ENCODE measurements at places on chromosomes 3 and 15.

- no peaks in the 10 kb centered on the region for H3K4me1 ChIP-seq
- DNase-seq = no peak
- H3K36me3 ChIP-seq = no peaks in the 10 kb centered on the region
- H3K27ac ChIP-seq = no peak overlapping the region
- H3K4me3 ChIP-seq = no peak overlapping the region
- no peaks in the 10 kb centered on the region for H3K27me3 ChIP-seq
Measured at GRCh38 chr3:109819734-109820133, 482.4 kb upstream of the DPPA4 start.

- DNase-seq = no peak
- no peak overlapping the region for H3K27ac ChIP-seq
- H3K36me3 ChIP-seq = no peaks in the 10 kb centered on the region
- no peak overlapping the region for H3K4me3 ChIP-seq
- H3K27me3 ChIP-seq = no peaks in the 10 kb centered on the region
- no peaks in the 10 kb centered on the region for H3K4me1 ChIP-seq
Measured at GRCh38 chr3:40841570-40842109, 316.9 kb downstream of the ZNF621 start.

GRCh38 chr15:48355377-48355776 is 24.1 kb downstream of the DUT start:
- no peak overlapping the region for H3K4me3 ChIP-seq
- no peak overlapping the region for H3K27ac ChIP-seq
- H3K36me3 ChIP-seq = no peaks in the 10 kb centered on the region
- H3K27me3 ChIP-seq = no peaks in the 10 kb centered on the region
- no peak for DNase-seq

GRCh38 chr15:95170561-95171380 is 939.4 kb downstream of the MCTP2 start:
- H3K4me3 ChIP-seq = no peak overlapping the region
- DNase-seq = no peak
- no peak overlapping the region for H3K27ac ChIP-seq
- no peaks in the 10 kb centered on the region for H3K36me3 ChIP-seq

GRCh38 chr15:28932361-28932760 is 46.6 kb downstream of the APBA2 start:
- peaks cover 8% of the 10 kb centered on the region for H3K4me1 ChIP-seq
- H3K27ac ChIP-seq = no peak overlapping the region
- H3K36me3 ChIP-seq = no peaks in the 10 kb centered on the region
- H3K4me3 ChIP-seq = no peak overlapping the region
- H3K27me3 ChIP-seq = peaks cover 4% of the 10 kb centered on the region
- no peak for DNase-seq

DNA sequence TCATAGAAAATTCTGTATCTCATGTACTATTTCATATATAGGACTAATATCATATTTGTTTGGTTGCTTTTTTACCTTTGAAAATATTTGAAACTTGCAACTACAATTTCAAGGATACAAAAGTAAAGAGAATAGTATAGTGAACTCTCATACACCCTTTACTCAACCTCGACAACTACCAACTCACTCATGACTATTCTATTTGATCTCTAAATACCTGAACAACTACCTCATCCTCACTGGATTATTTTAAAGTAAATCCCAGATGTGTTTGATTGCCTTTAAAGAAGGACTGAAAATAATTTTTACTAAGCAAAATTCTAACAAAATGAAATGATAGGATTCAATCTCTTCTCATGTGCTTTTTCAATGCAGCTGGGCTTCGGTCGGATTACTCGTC is 12.1 kb downstream of the TMPRSS7 start:
- no peaks in the 10 kb centered on the region for H3K36me3 ChIP-seq
- DNase-seq = no peak
- no peak overlapping the region for H3K27ac ChIP-seq
- no peaks in the 10 kb centered on the region for H3K27me3 ChIP-seq

GRCh38 chr3:49781415-49782199 is 4.7 kb downstream of the IP6K1 start:
- no peak overlapping the region for H3K4me3 ChIP-seq
- H3K27ac ChIP-seq = no peak overlapping the region
- H3K4me1 ChIP-seq = peaks cover 9% of the 10 kb centered on the region
- no peak for DNase-seq
- H3K36me3 ChIP-seq = peaks cover 25% of the 10 kb centered on the region

DNA sequence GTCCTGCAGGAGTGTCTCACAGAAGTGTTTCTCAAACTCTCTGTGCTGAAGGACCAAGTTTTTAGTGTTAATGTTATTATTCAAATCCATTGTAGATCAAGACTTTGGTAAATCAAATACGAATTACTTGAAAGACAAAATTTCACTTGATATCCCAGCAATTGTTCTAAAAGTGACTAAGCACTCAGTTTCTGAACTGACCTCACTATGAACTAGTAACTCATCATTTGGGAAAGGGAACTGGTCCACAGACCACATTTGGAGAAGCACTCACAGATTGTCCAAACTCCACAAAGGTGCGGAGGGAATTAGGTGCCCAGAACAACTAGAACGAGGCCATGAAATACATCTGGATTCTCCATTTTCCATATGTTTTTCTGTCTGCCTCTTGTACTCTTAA is 25.6 kb downstream of the FAM43A start:
- no peaks in the 10 kb centered on the region for H3K36me3 ChIP-seq
- no peak overlapping the region for H3K27ac ChIP-seq
- H3K27me3 ChIP-seq = no peaks in the 10 kb centered on the region

- no peak overlapping the region for H3K27ac ChIP-seq
- H3K4me3 ChIP-seq = no peak overlapping the region
- no peaks in the 10 kb centered on the region for H3K36me3 ChIP-seq
- H3K4me1 ChIP-seq = no peaks in the 10 kb centered on the region
- H3K27me3 ChIP-seq = no peaks in the 10 kb centered on the region
Measured at GRCh38 chr15:78225783-78226541, 8.4 kb downstream of the ACSBG1 start.

GRCh38 chr3:50296721-50297383 is 2.4 kb downstream of the HYAL3 start:
- H3K4me1 ChIP-seq = peaks cover 39% of the 10 kb centered on the region
- H3K27ac ChIP-seq = no peak overlapping the region
- no peak overlapping the region for H3K4me3 ChIP-seq
- H3K36me3 ChIP-seq = peaks cover 22% of the 10 kb centered on the region

GRCh38 chr3:126464997-126465396 is 10.7 kb downstream of the ZXDC start:
- no peak overlapping the region for H3K4me3 ChIP-seq
- no peaks in the 10 kb centered on the region for H3K4me1 ChIP-seq
- no peak for DNase-seq

DNA sequence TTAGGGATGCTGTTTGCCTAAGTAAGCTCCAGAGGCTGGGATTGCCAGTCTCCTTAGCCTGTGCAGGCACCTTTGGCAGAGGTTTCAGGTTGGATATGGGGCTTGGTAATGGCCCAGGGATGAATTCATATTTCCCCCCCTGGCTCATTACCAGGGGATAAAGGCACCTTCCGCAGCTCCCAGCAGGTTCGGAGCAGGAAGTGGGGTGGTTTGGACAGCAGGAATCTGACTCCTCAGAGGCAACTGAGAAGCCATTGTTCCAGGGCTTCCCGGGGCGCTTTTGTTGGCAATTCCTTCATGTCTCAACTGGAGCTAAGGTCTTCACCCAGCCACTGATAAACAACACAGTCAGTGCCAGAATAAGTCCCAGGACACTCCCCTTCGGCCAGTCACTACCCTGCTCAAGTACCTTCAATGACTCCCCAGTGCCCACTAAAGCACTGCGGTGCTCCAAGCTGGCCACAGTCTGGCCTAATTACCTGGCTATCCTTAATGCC is 85.3 kb upstream of the SLC6A6 start:
- DNase-seq = no peak
- H3K27ac ChIP-seq = no peak overlapping the region
- H3K27me3 ChIP-seq = no peaks in the 10 kb centered on the region

- H3K4me1 ChIP-seq = peaks cover 4% of the 10 kb centered on the region
- no peak for DNase-seq
- no peak overlapping the region for H3K4me3 ChIP-seq
- no peaks in the 10 kb centered on the region for H3K36me3 ChIP-seq
- peaks cover 25% of the 10 kb centered on the region for H3K27me3 ChIP-seq
Measured at GRCh38 chr15:65369651-65370050, 8.2 kb downstream of the IGDCC3 start.

- no peaks in the 10 kb centered on the region for H3K36me3 ChIP-seq
- H3K4me1 ChIP-seq = no peaks in the 10 kb centered on the region
- no peak for DNase-seq
- H3K27ac ChIP-seq = no peak overlapping the region
- no peak overlapping the region for H3K4me3 ChIP-seq
- H3K27me3 ChIP-seq = no peaks in the 10 kb centered on the region
Measured at GRCh38 chr15:40266828-40267304, 16.0 kb downstream of the ANKRD63 start.

DNA sequence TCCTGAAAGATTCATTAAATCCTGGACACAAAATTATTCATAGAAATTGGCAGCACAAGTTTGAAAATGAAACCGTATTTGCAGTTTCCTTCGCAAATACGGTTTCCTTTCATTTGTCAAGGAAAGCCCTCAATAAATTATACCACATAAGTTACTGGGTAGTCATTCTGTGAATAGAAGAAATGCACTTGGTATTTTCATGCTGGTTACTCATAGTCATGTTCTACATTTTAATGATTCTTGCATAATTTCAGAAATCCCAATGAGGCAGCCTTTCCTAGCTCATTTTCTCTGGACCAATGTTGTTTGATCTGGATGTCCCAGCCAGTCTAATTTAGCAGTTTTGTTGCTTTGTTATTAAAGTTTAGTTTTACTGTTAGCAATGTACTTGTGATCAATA is 43.2 kb downstream of the MINAR1 start:
- no peaks in the 10 kb centered on the region for H3K27me3 ChIP-seq
- DNase-seq = no peak
- H3K4me1 ChIP-seq = no peaks in the 10 kb centered on the region
- no peak overlapping the region for H3K27ac ChIP-seq
- H3K4me3 ChIP-seq = peak overlapping the region; percentile 25

- no peak overlapping the region for H3K4me3 ChIP-seq
- no peaks in the 10 kb centered on the region for H3K27me3 ChIP-seq
Measured at GRCh38 chr3:112829046-112829445, 17.6 kb downstream of the CD200R1L start.

GRCh38 chr3:148741219-148741618 is 43.5 kb downstream of the AGTR1 start:
- H3K27ac ChIP-seq = no peak overlapping the region
- H3K4me1 ChIP-seq = no peaks in the 10 kb centered on the region
- no peak overlapping the region for H3K4me3 ChIP-seq
- no peak for DNase-seq

GRCh38 chr3:129218742-129219141 is 30.7 kb upstream of the COPG1 start:
- H3K27ac ChIP-seq = no peak overlapping the region
- H3K4me3 ChIP-seq = no peak overlapping the region
- no peaks in the 10 kb centered on the region for H3K36me3 ChIP-seq
- H3K27me3 ChIP-seq = no peaks in the 10 kb centered on the region
- no peaks in the 10 kb centered on the region for H3K4me1 ChIP-seq
- DNase-seq = no peak

DNA sequence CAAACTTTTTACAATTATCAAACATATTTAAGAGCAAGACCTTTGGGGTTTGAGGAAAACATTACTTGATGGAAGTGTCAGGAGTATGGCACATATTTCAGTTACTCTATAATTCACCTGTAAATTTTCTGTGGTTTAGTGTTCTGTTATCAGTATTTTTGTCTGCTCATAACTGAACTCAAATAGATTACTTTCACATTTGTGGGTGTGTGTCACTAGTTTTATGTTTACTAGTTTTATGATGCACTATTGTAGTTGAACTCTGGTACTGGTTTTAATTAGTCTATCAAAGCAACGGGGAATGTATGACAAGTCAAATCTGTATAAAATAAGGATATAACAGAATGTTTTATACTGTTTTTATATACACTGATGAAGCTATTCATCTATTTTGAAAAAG is 27.2 kb downstream of the OXSM start:
- no peaks in the 10 kb centered on the region for H3K36me3 ChIP-seq
- DNase-seq = no peak
- no peaks in the 10 kb centered on the region for H3K4me1 ChIP-seq
- no peaks in the 10 kb centered on the region for H3K27me3 ChIP-seq
- H3K27ac ChIP-seq = no peak overlapping the region
- H3K4me3 ChIP-seq = no peak overlapping the region

- no peak for DNase-seq
- H3K4me3 ChIP-seq = no peak overlapping the region
- H3K4me1 ChIP-seq = no peaks in the 10 kb centered on the region
- H3K27ac ChIP-seq = no peak overlapping the region
- no peaks in the 10 kb centered on the region for H3K27me3 ChIP-seq
Measured at GRCh38 chr3:123800362-123800682, 83.8 kb downstream of the MYLK start.

DNA sequence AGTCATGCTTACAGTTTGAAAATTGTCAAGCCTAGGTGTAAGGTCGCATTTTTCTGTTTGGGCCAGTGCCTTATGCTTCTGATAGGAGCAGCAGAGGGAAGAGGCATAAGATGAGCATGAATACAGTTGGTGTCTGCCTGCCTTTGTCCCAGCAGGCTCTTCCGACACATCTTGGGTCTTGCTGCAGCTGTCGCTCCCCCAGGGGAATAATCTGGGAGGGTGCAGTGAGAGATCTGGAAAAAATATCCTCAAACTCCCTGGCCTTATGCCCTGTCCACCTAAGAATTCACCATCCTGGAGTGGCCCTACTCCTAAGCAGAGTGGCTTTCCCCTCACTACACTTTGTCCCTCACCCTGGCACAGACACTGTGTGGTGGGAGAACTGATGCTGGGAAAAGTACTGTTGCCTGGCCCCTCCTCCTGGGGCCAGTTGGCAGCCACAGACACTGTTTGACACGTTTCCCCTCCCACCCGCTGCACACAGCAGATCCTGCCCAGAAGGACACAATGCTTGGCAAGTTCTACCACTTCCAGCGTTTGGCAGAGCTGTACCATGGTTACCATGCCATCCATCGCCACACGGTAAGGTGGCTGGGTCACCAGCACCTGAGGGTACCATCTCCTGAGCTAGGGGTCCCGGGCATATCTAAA is 21.1 kb upstream of the RHO start:
- no peak overlapping the region for H3K4me3 ChIP-seq
- no peaks in the 10 kb centered on the region for H3K27me3 ChIP-seq
- no peak overlapping the region for H3K27ac ChIP-seq
- peaks cover 35% of the 10 kb centered on the region for H3K36me3 ChIP-seq
- no peaks in the 10 kb centered on the region for H3K4me1 ChIP-seq
